GM20000 (cell line): ENCODE measurements at places on chromosomes 3 and 15.

DNA sequence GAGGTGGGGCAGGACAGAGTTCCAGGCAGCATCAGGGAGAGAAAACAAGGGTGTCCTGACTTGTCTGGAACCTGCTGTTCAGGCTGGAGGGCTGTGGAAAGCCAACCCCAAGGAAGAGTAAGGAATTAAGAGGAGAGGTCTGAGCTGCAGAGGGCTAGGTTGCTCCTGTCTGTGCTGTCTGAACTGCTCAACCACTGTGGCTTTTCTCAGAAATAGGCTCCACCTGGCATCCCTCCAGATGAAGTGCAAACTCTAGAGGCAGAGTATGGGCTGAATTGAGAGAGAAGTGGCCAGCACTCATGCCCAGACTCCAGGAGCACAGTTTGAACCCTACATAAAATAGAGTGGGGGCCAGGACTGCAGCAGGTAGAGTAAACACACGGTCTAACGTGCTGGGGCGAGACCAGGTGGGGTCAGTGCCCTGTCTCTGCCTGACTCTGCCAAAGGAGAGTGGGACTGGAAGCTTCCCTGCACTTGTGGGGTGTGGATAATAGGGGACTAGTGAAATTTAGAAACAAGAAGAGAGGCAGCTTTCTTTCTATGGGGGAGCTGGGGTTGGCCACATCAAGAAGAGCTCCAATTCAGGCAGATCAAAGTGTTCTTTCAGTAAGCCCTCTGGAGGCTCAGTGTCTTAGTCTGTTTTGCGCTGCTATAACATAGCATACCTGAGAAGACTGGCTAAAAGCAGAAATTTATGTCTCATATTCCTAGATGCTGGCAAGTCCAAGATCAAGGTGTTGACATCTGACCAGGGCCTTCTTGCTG is 28.0 kb upstream of the MNS1 start:
- DNase-seq: no peak

- DNase-seq: no peak
These were observed 134.3 kb downstream of the GADL1 start for GRCh38 chr3:30760040-30760695.

GRCh38 chr15:72840114-72840513 is 56.6 kb upstream of the ADPGK start:
- no peak for DNase-seq

- no peak for DNase-seq
These were observed 332.2 kb upstream of the RBMS3 start for GRCh38 chr3:28948685-28949084.

GRCh38 chr3:22988566-22988965 is 214.6 kb upstream of the UBE2E2 start:
- DNase-seq: no peak

DNA sequence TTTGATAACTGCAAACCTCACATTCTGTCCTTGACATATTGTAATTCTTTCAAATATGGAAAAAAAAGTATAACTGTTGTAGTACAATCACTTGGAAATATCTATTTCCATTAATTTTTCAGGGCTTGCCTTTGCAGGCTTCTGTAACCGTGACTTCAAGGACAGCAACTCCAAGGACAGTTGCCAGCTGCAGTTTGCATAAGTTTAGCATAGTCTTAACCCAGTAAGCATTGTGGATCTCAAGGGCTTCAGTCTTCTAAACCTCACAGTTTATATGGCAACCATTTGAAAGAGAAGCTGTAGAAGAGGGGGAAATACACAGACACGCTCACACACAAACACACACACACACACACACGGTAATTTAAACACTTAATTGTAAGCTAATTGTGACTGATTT is 112.8 kb upstream of the GPR149 start:
- no peak for DNase-seq

DNA sequence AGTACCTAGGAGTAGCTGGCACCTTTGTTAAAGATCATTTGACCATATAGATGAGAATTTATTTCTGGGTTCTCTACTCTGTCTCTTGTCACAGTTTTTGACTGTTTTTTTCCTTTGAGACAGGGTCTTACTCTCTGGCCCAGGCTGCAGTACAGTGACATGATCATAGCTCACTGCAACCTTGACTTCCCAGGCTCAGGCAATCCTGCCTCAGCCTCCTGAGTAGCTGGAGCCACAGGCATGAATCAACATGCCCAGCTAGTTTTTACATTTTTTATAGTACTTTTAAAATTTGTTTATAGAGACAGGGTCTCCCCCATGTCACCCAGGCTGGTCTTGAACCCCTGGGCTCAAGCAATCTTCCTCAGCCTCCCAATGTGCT is 45.0 kb downstream of the BCL2L10 start:
- DNase-seq: no peak

DNA sequence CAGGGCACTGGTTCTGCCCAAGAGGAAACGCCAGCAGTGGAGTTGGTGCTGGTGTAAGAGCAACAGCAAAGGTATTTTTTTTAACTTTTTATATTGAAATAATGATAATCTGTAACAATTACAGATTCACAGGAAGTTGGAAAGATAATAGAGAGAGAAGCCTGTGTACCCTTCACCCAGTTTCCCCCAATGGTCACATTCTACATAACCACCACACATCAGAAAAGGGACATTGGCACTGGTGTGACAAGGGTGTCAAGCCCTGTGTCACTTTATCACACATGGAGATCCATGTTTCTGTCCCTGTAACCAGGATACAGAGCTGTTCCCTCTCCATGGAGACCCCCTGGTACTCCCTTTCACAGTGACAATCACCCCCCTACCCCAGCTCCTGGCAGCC is 9.1 kb upstream of the PLXNA1 start:
- DNase-seq: no peak

- DNase-seq: no peak
These were observed 132.2 kb upstream of the NR2E3 start for GRCh38 chr15:71678191-71678590.

DNA sequence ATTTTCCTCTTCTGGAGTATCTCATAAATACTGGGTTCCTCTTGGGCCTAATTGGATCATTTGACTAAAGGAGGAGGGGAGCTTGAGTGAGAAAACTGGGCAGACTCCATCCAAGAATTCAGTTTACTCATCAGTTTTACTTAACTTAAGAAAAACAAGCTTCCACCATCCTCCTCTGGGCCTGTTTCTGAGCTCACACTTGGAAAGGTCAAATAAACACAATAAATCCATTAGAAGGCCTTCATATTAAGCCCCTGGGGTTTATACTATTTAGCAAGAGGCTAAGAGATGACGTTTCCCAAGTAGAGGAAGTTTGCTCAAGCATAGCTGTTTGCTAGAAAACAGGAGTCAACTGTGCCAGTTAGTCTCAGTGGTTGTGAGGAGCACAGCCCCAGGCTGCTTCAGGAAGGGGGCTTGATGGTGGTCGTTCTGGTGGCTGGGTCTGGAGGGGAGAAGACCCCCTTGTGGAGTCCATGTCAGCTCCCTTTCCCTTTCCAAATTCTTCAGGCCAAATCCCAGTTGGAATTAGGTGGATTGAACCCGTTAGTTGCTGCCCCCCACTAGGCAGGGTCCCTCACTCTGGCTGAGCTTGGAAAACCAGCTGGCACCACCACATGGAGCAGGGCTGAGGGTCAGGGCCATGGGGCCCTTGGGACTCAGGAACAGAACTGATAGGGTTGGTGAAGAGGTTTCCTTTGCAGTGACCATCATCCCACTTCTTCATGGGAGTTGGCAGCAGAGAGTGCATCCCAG is 64.8 kb downstream of the SPSB4 start:
- DNase-seq: no peak

DNA sequence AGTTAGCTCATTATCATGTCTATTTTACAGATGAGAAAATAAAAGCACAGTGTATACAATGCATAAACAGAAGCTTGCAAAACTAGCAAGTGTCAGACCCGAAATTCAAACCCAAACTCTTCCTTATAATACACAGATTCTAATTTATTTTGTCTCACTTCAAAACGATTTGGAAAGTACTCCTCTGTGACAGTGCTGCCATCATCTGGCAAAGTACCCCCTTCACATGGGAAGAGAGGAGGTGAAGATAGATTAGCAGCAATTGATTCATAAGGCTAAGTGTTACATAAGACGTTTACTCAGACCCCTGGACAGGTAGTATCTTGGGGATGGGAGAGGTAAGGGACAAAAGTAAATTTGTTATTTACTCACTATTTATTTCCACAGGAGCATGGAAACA is 744.0 kb upstream of the SGO1 start:
- DNase-seq: no peak

- peak; percentile 82 for DNase-seq
These were observed 19.2 kb upstream of the CORO2B start for GRCh38 chr15:68559345-68560310.

- DNase-seq: no peak
These were observed 10.2 kb downstream of the ACKR2 start for GRCh38 chr3:42819351-42819965.

- no peak for DNase-seq
These were observed 114.9 kb upstream of the RPL32 start for GRCh38 chr3:12956316-12956660.

- no peak for DNase-seq
These were observed 108.1 kb upstream of the PLAAT1 start for GRCh38 chr3:193132964-193133363.

DNA sequence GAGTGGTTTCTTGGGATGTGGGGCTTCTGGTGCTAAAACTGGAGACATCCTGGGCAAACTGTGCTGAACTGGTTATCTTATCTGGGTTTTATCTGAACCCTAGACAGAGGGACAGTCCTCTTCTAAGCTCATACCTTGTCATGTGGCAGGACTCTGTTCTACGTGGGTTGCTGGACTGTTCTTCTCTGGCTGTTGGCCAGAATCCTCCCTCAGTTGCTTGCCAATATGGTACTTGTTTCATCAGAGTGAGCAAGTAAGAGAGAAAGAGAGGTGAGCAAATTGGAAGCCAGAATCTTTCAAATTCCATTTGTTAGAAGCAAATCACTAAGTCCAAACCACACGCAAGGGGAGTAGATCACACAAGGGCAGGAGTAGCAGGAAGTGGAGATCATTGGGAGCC is 291.5 kb upstream of the TBL1XR1 start:
- no peak for DNase-seq

DNA sequence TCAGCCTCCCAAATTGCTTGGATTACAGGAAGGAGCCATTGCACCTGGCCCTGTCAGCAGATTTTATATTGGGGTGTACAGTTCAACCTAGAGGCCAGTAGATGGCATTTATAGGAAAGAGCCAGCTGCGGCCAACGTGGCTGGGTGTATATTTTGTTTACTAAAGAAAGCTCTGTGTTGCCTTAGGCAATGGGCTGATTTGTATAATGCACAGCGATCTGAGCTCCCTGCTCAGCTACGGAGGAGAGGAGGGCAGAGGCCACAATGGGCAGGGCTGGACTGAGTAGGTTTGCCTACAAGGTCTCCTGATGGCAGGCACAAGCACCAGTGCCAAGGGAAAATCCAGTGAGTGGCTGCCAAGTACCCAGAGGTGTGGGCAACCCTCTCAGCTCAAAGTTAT is 282.4 kb downstream of the ARPP21 start:
- DNase-seq: no peak

GRCh38 chr15:72464251-72464650 is 9.9 kb upstream of the ARIH1 start:
- DNase-seq: no peak

- no peak for DNase-seq
These were observed 38.2 kb downstream of the MB21D2 start for GRCh38 chr3:192879346-192880031.

- no peak for DNase-seq
These were observed 271.9 kb upstream of the TPRG1 start for GRCh38 chr3:188899881-188900280.

DNA sequence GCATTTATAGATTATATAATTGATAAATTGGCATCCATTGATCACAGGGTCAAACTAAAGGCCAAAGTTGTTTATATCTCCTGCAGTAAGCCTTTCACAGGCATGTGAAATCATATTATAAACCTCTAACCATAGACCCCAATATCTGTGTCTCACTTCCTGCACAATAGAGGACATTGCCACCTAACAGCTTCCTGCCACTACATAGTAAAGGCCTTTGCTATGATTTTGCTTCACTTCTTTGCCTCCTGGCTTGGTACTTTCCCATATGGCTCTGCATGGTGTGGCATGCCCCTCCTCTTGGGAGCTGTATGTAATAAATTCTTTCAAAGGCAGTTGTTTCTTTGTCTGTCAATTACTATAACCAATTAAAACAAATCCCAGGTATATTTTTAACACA is 20.4 kb downstream of the ZNF662 start:
- DNase-seq: no peak

DNA sequence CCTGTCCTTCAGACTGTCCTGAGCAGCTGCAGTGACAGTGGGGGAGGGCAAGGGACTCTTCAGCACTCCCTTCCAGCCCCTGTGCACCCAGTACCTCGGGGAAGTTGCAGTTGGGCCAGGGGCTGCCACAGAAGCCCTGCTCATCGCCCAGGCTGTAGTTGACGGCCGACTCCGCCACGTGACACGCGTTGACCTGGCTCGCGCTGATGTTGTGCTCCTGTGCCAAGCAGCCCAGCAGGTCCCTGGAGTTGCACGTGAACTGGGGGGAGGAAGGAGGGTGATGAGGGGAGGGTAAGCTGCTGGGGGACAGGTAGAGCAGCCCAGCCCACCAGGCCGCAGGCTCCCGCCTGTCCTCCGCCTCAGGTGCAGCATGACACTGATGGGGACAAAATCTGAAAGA is 101.2 kb downstream of the SEC22A start:
- DNase-seq: no peak

GRCh38 chr3:192187485-192188051 is 539.8 kb downstream of the FGF12 start:
- no peak for DNase-seq
